ENCODE measurements at places on chromosomes 1 and 21.
A peak's percentile ranks its signal among the peaks of the same experiment; 100 is the strongest.

GRCh38 chr1:221823149-221823548, 81.3 kb upstream of the DUSP10 start:
- no peak for DNase-seq

GRCh38 chr1:18948048-18948912, 8.2 kb downstream of the IFFO2 start:
- DNase-seq: peak; percentile 84

DNA sequence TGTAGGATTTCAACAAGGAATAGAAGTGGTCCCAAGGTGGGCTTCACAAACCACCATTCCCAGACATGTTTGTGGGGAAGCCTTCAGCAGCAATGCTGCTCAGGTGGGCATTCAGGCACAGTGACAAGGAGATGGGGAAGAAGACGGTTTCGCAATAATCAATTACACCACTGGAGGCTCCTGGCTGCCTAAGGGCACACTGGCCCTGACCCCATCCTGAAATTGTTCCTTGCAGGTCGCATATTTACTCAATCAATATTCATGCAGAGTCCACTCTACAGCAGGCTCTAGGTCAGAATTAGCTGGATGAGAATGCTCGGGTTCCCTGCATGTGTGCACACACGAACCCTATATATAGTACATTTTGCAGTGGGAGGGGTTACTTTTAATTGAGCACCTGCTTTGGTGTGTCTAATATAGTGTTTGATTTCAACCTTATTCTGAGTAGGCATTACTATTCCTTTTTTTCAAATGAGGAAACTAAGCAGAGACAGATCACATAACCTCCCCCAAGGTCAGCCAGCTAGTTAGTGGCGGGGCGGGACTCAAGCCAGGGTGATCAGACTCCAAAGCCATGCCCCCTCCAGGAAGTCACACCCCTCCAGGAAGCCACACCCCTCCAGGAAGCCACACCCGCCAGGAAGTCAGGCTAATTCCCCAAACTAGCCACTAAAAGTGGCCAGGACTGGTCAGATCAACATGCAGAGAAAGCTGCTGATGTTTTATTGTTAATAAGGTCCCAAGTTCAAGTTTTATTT, 106.5 kb downstream of the HLCS start:
- no peak for DNase-seq

- DNase-seq: no peak
These were observed 10.3 kb downstream of the KDF1 start for GRCh38 chr1:26949926-26950319.

DNA sequence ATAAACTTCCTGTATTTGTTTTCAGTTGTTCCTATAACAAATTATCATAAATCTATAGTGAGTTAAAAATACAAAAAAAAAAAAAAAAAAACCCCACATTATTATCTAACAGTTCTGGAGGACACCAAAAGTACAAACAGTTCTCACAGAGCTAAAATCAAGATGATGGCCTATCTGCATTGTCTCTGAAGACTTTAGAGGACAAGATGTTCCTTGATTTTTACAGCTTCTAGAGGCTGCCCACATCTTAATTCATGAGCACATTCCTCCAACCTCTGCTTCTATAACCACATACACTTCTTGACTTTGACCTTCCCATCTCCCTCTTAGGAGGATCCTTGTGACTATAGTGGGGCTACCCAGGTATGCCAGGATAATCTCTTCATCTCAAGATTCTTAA, 806.1 kb downstream of the LTN1 start:
- DNase-seq: no peak

- DNase-seq: peak; percentile 5
These were observed 20.1 kb downstream of the IFNLR1 start for GRCh38 chr1:24167008-24167407.

DNA sequence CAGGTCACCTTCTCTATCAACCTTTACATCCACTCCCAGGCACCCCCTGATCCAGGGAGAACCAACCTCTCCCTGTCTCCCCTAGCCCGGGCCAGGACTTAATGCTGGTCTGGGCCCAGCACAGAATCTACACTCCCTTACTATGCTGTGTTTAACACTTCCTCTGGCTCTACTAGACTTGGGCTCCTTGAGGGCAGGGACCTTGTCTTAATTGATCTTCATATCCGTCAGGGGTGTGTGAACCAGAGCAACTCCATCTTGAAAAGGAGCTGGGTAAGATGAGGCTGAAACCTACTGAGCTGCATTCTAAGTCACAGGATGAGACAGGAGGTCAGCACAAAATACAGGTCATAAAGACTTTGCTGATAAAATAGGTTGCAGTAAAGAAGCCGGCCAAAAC, 98.9 kb downstream of the SSBP3 start:
- no peak for DNase-seq

GRCh38 chr1:183646776-183647175, 6.3 kb downstream of the APOBEC4 start:
- no peak for DNase-seq

- no peak for DNase-seq
These were observed 6.2 kb upstream of the ACP6 start for GRCh38 chr1:147676311-147677085.

DNA sequence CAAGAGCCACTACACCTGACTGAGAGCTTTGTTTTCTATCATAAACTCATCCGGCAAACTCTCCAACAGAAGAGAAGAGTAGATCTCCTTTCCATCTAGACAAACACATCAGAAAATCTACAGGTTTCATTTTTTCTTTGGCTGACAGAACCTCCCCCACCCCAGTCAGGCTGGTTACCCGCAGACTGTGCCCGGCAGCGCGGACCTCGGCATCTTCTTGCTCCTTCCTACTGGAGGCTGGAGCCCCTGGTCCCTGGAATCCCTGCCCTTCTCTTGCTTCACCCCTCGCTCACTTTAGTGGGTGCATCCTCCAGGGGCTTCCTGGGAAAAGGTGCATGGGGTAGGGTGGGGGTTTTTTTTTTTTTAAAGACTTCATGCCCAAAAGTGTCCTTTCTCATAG, 23.0 kb downstream of the NCMAP start:
- DNase-seq: no peak

GRCh38 chr21:27339902-27340301, 373.0 kb upstream of the ADAMTS5 start:
- no peak for DNase-seq

GRCh38 chr1:162922201-162922600, 61.2 kb upstream of the CCDC190 start:
- DNase-seq: no peak

GRCh38 chr1:83698644-83699043, 300.3 kb downstream of the TTLL7 start:
- no peak for DNase-seq

GRCh38 chr1:37175666-37176215, 141.4 kb upstream of the GRIK3 start:
- no peak for DNase-seq

Measured in activated effector memory CD4-positive, alpha-beta T cell treated with anti-CD3 and anti-CD28 coated beads, Interleukin-2, amount 50 U/mL, for 16 hours (primary cell).